ENCODE measurements at places on chromosomes 3 and 15.

DNA sequence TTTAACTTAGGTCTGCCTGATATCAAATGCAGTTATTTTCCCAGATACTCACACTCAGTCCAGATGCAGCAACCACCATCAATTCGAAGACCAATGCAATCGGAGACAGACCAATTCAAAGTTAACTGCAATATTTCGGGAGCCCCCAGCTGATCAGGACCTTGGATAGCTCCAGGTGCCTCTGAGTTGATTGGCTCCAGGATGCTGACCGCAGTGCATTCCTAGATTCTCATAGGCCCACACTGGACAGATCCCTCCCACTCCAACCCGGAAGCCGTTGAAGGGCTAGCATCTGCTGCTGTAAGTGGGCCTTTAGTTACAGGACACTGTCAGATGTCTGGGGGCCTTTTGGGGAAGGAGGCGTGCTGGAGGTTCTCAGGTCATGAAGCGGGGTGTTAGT lies 89.5 kb upstream of the ATP2B2 start:
- DNase-seq: peak; percentile 59

- DNase-seq: no peak
Measured at GRCh38 chr3:134797741-134798451, 2.8 kb downstream of the EPHB1 start.

DNA sequence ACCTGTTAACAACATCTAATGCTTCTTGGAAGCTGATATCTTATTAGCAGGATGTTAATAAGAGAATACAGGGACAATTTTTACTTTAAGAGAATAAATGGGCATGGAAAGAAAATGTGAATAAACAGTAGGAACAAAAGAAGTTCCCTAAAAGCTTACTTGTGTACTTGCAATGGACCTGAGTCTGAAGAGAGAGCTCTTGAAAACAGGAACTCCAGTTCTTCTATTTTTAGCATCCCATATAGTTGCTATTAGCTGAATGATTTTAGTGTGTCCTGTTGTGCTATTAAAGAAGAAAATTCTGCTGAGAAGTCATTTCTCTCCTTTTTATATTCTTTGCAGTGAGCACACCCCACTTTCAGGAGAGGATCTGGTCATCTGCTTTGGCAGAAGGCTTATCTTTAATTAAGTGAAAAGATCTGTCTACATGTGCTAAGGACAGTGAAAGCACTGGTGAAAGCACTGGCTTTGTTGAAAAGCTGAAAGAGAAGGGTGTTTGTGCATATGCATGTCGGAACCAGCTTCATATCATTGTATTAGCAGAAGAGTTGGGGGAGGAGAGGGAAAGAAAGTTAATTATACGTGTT lies 1.4 kb upstream of the ST3GAL6 start:
- DNase-seq: no peak

DNA sequence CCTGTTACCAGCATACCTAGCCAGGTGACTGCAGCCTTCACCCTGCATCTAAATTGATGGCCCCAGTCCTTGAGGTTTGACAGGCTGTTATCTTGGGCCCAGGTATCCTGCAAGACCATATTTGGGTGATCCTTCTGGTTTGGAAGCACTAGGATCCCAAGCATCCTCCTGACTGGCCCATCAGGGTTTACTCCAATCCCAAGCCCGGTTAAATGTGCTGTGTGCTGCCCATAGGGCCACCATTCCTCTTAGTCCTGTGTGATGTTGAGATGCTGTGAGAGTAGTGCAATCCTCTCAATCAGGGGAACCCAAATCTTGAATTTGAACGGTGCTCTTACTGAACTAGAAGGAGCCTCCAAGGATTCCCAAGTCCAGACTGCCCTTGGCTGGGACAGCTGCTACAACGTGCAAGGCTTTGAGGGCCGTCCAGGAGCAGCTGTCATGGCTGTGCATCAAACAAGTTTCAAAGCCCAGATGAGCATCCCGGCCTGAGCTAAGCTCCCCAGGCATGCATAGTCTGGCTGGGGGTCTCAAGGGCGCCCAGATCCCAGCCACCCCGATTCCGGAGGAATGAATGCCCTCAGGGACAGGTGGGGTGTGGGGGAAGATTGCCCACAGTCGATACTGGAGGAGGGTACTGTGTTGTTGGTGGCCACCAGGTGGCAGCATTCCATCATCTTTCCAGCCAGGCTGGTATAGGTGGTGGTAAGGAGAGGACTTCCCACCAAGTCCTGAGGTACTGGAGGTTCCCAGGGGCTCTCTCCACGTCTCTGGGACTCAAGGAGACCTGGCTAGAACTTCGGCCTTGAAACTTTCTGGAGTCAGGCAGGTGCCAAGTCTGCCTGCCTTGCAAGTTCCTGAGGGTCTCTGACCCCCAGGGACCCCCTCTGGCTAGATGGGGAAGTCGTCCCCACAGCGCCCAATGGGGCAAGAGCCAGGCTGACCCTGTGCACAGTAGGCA lies 32.6 kb downstream of the RBM5 start:
- peak; percentile 87 for DNase-seq

- peak; percentile 78 for DNase-seq
Measured at GRCh38 chr3:101195951-101196713, 124.2 kb downstream of the IMPG2 start.

DNA sequence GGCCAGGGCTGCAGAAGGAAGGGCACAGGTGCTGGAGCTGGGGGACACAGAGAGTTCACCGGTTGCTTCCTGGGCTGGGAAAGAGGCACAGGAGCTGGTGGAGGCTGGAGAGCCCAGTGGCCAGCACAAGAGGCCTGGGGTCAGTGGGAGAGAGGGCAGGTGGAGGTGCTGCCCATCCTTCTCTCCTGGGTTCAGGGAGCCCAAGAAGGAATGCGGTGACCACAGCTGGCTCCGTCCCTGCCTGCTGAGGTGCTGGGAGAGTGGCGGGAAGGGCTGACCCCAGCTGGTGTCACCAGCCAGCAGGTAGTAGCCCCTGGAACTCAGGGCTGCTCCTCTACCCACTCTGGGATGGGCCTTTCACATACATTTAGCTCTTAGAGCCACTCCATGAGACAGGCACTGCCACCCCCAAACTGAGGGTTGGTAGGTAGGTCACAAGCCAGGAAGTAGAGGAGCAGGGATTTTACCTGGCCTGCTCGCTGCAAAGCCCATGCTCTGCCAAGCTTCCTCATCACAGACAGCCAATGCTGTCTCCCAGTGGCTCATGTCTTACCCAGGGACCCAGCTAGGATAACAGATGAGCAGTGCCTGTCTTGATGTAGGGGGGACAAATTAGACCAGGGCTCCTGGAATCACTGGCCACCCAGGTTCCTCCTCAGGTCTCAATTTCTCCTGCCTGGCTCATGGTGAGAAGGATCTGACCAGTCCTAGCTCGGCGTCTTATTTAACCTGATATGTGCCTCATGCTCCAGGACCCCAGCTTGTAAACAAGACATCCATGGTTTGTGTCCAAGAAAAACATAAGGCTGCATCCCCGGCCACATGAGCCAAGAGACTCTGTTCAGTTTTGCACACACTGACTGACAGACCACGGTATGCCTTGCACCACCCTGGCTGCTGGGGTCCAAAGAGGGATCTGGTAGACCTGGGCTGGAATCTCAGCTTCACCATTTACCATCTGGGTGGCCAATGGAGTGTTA lies 119.2 kb downstream of the CORO2B start:
- no peak for DNase-seq

DNA sequence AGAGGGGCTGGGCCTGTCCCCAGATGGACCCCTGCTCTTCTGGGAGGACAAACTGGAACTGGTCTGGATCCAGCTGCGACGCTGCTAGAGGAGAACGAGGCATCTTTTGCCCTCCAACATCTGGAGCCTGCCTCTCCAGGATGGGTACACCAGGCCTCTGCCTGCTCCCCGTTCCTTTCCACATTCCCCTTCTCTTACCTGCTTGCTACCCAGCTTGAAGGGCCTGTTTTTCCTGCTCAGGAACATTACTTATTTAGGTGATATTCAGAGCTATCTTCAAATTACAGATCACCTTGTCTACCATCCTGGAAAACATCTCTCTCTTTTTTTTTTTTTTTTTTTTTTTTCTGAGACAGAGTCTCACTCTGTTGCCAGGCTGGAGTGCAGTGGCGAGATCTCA lies 64.0 kb downstream of the CHRD start:
- DNase-seq: no peak

Measured in fibroblast of pulmonary artery (primary cell).